ENCODE measurements at places on chromosomes 6 and 20.

DNA sequence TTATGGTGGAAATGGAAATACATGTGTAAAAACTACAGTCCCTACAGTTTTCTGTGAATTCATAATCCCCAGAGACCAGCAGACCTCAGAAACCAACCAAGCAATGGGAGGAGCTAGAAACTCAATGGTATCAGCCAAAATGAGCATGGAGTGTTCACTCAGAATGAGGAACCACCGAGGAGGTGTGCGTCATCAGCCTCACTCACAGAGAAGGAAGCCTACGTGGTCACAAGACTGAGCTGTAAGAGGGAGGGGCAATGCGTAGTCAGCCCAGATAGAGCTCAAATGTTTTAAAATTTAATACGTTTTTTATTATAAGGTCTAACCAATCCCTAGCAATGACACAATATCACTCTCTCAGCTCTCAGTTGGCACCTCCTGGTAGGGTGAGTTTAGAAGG lies 17.4 kb downstream of the MYLK4 start:
- DNase-seq, result no peak

- DNase-seq, result no peak
Observed at GRCh38 chr6:3330199-3330598, 71.5 kb downstream of the PSMG4 start.

- no peak for DNase-seq
Observed at GRCh38 chr20:5413394-5413793, 96.6 kb upstream of the PROKR2 start.

DNA sequence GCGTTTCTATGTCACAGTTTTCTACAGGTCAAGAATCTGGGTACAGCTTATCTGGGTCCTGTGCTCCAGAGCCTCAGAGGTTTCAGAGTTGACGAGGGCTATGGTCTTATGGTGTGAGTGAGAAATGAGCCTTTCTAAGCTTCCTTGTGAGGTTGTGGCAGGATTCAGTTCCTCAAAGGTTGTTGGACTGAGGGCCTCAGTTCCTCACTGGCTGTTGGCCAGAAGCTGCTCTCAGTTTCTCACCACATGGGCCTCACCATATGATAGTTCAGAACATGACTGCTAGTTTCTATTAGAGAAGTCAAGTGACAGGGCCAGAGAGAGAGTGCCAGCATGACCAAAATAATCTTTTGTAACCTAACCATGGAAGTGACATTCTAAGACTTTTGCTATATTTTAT lies 96.1 kb downstream of the NUS1 start:
- DNase-seq, result no peak

DNA sequence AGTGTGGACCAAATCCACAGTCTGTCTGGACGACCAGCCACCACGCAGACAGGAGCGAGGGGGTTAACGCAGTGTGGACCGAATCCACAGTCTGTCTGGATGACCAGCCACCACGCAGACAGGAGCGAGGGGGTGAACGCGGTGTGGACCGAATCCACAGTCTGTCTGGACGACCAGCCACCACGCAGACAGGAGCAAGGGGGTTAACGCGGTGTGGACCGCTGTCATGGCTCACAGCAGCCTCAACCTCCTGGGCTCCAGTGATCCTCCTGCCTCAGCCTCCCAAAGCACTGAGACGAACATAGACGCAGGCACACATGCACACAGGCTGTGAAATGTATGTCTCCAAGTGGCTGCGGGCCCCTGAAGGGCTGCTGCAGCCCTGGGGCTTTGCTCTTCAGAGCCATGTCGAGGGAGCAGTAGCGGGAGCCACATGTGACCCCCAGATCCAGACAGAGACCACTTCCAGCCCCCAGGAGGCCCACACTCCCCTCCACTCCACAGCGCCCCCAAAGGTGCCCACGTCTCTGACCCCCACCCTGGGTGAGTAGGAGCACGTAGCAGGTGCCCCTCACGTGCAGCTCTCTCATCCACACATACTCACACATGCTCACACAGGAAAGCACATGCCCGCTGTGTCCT lies 98.1 kb downstream of the YTHDF1 start:
- no peak for DNase-seq

GRCh38 chr6:25008707-25009392 lies 73.1 kb upstream of the RIPOR2 start:
- DNase-seq, result no peak

DNA sequence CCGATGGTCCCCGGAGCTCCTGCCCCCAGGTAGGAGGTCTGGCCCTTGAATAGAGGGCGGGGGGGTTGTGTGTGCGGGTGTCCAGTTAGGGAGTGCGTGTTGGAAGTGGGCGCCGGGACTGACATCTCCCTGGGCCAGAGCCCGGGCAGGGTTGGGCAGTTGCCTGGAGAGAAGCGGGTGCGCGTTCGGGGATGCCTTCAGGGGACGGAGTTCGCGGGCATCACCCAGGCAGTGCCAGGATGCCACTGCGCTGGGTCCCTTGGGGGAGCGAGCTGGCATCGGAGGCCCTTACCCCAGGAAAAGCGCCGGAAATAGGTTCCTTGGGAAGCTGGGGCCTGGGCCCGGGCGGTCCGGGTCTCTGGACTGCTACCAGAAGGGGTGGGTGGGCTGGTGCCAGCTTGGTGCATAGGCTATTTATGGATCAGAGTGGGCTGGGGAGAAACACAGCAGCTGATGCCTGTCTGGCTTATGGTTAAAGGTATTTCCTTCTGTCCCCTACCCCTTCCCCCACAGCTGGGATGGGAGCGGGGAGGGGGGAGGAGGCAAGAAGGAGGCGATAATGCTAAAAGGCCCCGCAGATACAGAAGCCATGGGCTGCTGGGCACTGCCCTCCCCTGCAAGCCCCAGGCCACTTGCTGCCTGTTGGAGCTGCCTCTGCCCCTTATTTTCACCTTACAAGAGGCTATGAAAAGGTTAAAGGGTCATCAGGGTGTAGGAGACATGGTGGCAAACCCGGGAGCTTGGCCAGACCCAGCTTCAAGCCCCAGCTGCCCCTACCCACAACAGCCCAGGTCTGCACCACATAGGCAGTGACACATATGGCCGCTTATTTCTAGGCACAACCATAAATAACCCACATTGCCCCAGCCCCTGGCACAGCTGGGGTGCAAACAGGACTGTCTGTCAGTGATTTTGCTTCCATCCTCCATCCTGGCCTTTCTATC lies 638 bp downstream of the PACSIN1 start:
- DNase-seq, result no peak

DNA sequence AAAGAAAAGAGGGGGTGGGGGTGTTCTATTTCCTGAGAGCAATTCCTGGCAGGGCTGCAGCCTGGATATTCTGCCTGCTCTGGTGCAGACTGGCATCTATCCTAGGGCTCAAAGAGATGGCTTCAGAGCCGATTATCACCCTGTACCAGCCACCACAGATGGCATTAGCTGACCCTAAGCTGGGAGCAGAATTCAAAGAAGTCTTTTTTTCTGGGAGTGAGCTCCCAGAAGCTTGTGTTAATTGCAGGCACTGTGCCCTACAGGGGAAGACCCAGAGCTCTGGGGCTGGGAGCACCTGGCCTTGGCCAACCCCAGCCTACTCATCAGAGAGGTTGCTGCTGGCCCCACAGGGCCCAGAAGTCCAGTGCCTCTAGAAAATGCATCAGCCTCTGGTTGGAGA lies 85.9 kb downstream of the PXDC1 start:
- no peak for DNase-seq

DNA sequence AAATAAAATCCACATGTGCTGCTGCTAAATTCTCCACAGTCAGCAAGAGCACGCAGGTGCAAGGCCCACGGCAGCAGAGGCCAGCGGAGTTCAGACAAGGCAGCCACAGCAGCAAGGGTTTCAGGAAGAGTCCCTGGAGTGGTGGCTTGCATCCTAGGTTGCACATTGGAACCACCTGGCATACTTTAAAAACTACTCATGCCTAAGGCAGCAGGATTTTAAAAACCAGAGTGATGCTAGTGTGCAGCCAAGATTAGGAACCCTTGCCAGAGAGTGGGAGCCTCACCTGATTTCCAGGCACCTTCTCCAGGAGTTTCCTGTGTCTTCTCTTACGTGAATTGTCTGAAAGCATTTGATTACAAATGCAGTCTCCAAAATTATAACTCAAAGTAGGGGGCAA lies 104.0 kb upstream of the GPR6 start:
- DNase-seq, result no peak

- DNase-seq, result no peak
Observed at GRCh38 chr20:48813446-48813747, 14.4 kb downstream of the PREX1 start.

GRCh38 chr6:51855310-51856082 lies 231.9 kb downstream of the PKHD1 start:
- peak; percentile 47 for DNase-seq

- peak; percentile 82 for DNase-seq
Observed at GRCh38 chr6:33744001-33744848, 2.5 kb downstream of the IP6K3 start.

DNA sequence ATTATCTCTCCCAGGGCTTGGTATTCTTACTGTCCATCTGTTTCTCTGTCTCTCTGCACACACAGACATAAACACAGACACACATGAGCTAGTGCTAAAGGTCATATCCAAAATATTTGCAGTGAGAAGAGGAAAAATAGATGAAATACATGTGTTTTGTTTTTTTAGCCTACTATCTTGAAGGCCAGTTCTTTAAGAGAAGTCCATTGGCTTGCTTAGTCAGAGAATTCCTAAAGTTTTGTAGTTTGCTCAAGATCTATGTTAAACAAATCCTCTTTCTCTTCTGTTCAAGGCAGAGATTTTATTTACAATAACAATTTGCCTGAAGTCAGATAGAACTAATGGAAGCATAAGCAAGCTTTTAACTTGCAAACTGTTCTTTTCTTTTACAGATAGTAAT lies 120.0 kb upstream of the AKIRIN2 start:
- no peak for DNase-seq

DNA sequence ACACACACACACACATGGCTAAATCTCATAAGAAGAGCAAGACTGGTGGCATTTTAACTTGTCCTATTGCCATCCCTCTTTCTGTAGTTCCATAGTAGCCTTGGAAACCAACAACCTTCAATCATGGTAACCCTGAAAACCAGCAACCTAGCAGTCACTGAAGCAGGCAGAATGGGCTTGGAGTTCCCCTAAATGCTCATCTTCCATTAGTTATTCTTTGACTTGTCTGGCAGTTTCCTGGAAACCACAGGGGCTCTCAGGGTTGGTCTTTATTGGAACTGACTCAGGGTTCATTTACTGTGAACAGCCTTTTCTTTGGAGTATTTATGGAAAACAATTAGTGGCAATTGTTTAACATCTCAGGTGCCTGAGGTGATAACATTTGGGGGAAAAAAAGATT lies 19.4 kb upstream of the BRPF3 start:
- DNase-seq, result no peak

DNA sequence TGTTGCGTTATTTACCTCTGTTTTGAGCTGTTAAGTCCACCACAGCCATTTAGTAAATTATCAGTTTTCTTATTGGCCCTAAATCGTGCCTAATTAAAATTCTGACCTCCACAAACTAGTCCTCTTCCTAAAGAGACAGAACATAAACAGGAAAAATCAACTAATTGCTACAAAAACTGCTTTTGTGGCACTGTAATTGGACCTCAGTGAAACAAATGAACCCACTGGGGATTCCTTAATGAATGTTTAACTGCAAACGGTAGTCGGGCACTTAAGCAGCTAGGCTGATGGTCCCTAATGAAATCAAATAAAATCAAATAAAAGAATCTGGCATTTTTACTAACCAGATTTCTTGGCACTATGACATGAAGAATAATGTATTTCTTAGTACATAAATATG lies 513.4 kb upstream of the SLC35B3 start:
- no peak for DNase-seq

- DNase-seq, result no peak
Observed at GRCh38 chr6:122640366-122640765, 30.2 kb downstream of the PKIB start.

DNA sequence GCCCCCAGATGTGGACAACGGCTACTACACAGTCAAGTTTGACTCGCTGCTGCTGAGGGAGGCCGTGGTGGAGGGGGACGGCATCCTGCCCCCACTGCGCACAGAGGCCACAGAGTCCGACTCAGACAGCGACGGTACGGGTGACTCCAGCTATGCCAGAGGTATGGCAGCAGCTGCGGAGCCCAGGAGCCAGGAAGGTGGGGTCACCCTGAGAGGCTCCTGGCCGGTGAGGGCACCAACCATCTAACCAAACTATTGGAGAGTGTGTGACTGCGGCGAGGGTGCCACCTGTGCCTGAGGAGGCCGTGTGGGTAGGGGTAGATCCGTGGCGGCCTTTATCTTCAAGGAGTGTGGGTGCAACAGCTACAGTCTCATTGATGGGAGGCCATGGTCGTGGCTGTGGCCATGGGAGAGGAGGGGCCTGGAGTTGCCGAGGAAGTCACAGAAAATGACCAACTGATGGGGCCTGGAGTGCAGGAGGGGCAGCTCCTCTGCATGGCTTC lies 2.8 kb upstream of the LIME1 start:
- DNase-seq, result no peak

GRCh38 chr6:32614366-32615081 lies 22.7 kb upstream of the HLA-DQA1 start:
- DNase-seq, result no peak

DNA sequence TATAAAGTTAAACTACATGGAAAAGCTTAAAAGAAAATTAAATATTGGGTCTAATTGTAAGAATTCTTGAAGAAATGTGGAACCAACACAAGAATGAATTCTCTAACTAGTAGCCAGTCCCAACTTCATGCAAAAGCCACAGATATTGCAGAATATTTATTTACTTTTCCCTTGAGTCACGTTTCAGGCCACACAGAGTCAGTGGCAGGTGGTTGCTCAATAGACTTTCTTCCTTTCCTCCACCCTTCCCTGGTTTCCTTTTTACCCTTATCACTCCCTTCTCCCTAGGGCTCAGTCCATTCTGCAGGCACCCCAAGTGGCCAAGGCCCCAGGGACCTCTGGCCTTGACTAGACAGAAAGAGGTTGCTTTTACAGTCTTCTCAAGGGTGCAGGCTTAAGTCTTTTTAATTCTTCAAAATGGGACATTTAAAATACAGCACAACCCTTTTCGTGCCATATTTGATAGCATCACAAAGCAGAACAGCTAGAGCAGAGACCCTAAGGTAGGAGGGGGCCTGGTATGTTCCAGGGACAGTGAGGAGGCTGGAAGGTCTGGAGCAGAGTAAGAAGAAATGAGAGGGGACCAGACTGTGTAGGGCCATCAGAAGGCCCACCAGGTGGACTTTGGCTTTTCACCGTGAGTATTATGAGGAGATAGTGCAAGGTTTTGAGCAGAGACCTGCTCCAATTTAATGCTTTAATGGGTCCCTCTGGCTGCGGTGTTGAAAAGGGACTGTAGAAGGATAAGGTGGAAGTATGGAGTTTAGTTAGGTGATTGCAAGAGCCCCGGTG lies 65.0 kb downstream of the HDDC2 start:
- DNase-seq, result no peak

GRCh38 chr6:53411451-53411850 lies 62.7 kb upstream of the ELOVL5 start:
- no peak for DNase-seq

DNA sequence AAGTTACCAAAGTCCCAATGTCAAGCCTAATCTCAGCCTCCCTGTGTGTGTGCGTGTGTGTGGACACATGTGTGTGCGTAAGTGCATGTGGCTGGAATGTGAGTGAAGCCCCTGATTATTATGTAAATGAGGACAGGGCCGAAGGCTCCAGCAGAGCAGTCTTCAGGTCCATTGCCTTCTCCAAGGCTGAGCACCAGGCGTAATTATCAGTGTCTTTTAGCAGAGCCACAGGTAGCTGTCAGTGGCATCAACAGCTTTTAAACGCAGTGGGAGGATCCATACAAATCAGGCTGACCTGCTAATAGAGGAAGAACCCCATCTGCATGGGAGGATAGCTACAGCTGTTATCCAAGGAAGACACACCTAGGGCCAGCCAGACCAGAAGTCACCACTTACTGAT lies 324.3 kb upstream of the MOCS1 start:
- DNase-seq, result no peak

- DNase-seq, result no peak
Observed at GRCh38 chr6:169568314-169569087, 133.3 kb downstream of the WDR27 start.

- DNase-seq, result no peak
Observed at GRCh38 chr6:1641343-1641885, 31.7 kb downstream of the FOXC1 start.

All from HAP-1 (cell line).